ENCODE measurements at places on chromosomes 4 and X. TPM values are rescaled to one million over a fixed set of nuclear protein-coding genes. Genes with fewer than 3 reads are reported as not detected.

- DNase-seq, result no peak
- no peak overlapping the region for H3K4me3 ChIP-seq
- no peaks in the 10 kb centered on the region for H3K4me1 ChIP-seq
- no peaks in the 10 kb centered on the region for H3K27me3 ChIP-seq
- H3K27ac ChIP-seq, result no peak overlapping the region
Observed at GRCh38 chr4:96784336-96784735, 944.4 kb downstream of the PDHA2 start.

GRCh38 chr4:157421365-157421764 lies 200.8 kb downstream of the GRIA2 start:
- H3K4me3 ChIP-seq, result no peak overlapping the region
- no peak overlapping the region for H3K27ac ChIP-seq
- no peaks in the 10 kb centered on the region for H3K36me3 ChIP-seq
- no peaks in the 10 kb centered on the region for H3K4me1 ChIP-seq

GRCh38 chr4:14157262-14157661 lies 529.7 kb upstream of the BOD1L1 start:
- no peak for DNase-seq
- H3K27ac ChIP-seq, result no peak overlapping the region
- H3K27me3 ChIP-seq, result no peaks in the 10 kb centered on the region
- no peaks in the 10 kb centered on the region for H3K4me1 ChIP-seq

DNA sequence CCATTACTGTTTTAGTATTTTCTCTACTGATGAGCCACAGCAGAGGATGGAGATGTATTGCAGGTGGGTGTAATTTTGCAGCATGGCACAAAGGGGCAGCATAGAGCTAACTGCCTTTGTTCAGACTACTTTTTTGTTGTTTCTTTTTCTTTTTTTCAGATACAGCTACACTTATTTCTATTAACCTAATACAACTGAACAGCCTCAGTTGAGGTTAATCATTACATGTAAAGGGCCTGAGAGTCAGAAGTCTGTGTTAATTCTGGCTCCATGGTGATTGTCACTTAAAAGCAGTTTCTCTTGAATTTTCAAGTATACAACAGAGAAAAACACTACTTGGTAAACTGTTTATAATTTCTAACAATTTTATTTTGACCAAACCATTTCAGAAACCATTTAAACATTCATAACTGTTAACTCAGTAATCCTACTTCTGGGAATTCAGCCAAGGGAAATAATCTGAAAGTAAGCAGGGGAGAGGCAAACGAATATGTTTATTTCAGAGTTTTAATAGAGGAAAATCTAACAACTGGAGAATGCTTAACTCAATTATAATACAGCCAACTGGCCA lies 13.9 kb upstream of the PPEF2 start:
- no peak overlapping the region for H3K4me3 ChIP-seq
- H3K4me1 ChIP-seq, result no peaks in the 10 kb centered on the region
- H3K36me3 ChIP-seq, result peaks cover 7% of the 10 kb centered on the region
- H3K27me3 ChIP-seq, result no peaks in the 10 kb centered on the region
- no peak overlapping the region for H3K27ac ChIP-seq

DNA sequence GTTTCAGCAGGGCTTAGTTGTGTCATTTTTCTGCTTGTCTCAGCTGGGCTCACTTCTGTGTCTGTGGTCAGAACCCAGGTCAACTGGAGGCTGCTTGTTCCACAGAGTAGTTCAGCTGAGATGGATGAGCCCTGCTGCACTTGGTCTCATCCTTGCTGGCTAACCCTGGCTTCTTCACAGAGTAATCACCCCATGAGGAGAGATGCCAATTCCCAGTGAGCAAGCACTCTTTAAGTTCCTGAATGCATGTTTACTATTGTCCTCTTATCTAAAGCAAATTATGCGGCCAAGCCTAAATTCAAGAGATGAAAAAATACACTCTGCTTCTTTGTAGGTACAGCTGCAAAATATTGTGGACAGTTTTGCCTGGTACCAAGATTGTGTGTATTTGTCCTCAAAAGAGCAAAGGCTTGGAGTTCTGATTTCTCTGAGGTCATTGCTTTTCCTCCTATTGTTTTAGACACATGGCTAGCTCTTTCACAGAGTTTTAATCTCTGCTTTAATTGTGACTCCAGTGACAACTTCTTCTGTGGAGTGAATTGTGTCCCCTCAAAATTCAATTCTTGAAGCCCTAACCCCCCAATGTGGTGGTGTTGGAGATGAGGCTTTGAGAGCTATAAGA lies 236.6 kb upstream of the ANKRD50 start:
- no peaks in the 10 kb centered on the region for H3K4me1 ChIP-seq
- H3K27me3 ChIP-seq, result no peaks in the 10 kb centered on the region
- no peaks in the 10 kb centered on the region for H3K36me3 ChIP-seq
- DNase-seq, result no peak

DNA sequence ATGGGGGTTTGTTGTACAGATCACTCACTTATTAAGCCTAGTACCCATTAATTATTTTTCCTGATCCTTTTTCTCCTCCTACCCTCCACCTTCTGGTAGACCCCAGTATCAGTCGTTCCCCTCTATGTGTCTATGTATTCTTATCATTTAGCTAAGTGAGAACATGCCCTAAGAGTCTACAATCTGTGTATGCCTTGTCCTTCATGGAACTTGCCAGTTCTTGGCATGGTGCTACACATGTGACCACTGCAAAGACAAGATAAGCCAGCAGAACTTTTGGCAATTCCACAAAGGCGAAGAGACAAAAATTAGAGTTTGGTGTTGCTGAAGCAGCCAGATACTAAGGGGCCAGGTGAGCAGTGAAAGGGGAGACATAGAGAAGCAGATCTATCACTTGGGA lies 101.3 kb downstream of the CORIN start:
- no peak for DNase-seq
- no peak overlapping the region for H3K27ac ChIP-seq
- H3K36me3 ChIP-seq, result no peaks in the 10 kb centered on the region
- H3K4me3 ChIP-seq, result no peak overlapping the region
- H3K27me3 ChIP-seq, result no peaks in the 10 kb centered on the region
- H3K4me1 ChIP-seq, result no peaks in the 10 kb centered on the region

DNA sequence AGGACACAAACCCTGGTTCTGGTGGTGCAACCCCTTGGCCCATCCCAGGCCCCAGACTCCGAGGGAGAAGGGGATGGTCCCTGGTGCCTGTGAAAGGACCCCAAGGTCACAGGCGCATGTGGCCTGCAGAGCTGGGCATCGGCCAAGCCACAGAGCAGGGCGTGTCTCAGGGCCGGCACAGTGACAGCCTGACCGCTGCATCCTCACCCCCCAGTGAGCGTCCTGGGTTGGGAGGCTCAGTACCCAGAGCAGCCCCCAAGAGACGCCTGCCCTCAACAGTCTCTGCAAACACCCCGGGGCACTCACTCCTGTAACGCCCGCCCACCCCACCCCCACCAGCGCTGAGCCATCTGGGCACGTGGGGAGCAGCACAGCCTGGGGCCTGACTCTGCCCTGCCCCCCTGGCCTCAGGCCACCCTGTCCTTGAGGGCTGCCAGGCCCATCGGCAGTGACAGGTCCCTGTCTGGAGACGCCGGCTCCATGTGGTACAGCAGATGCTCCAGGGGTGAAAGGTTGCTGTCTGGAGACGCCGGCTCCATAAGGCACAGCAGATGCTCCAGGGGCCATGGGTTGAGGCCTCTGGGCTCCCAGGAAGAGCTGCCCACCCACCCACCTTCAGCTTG lies 24.5 kb upstream of the CPLX1 start:
- no peak overlapping the region for H3K27ac ChIP-seq
- H3K27me3 ChIP-seq, result no peaks in the 10 kb centered on the region
- no peak overlapping the region for H3K4me3 ChIP-seq
- no peak for DNase-seq
- H3K36me3 ChIP-seq, result peaks cover 34% of the 10 kb centered on the region

DNA sequence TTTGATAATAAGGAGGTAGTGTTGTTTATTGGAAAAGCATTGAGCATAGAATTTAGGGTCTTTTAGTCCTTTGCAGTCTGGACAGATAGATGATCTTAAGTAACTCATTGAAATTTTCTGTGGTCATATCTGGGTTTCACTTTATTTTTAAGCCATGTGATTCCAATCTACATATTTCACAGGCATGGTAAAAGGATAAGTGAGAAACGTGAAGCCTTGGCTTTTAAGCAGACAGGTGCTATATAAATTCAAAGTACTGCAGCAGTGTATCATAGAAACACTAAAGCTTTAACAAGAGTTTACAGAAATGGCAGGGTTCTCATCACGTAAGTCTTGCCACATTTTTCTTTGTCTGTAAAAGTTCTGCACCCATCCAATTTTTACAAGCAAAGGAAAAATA lies 4.9 kb downstream of the PLS3 start:
- H3K36me3 ChIP-seq, result no peaks in the 10 kb centered on the region
- H3K4me3 ChIP-seq, result no peak overlapping the region

DNA sequence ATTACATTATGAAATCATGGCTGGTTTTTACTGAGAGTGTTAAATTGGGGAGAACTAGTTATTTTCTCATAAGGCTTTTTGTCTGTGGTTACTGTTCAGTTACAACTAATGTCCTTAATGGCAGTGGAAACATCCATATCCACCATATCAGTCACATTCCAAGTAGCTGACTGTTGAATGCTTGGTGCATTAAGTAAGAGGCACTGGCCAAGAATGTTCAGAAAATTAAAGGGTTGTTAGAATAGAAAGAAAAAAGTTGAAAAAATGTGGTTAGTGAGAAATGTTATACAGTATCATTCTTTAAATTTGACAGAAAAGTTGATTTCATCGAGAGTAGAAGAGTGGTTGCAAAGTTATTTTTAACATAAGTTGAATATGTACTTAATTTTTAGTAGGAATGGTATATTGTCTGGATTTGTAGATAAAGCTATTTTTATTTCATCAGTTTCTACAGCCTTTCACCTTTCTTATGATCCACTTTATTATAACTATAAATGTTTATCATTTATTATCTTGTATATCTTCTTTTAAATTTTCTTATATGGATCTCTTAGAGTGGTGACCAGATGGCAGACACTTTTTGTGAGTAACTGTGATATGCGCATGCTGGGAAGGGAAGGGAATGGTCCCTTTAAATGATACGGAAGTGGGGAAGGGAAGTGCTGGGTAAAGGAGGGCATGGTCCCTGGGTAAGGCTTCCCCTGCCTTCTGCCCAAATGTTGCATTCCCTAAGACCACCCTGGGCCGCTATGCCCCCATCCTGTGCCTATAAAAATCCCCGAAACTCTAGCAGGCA lies 2407.1 kb downstream of the ARAP2 start:
- no peak overlapping the region for H3K4me3 ChIP-seq
- no peaks in the 10 kb centered on the region for H3K27me3 ChIP-seq
- no peak for DNase-seq
- H3K36me3 ChIP-seq, result no peaks in the 10 kb centered on the region
- no peaks in the 10 kb centered on the region for H3K4me1 ChIP-seq

GRCh38 chr4:121308828-121309227 lies 72.0 kb downstream of the QRFPR start:
- H3K36me3 ChIP-seq, result no peaks in the 10 kb centered on the region
- H3K4me1 ChIP-seq, result no peaks in the 10 kb centered on the region
- DNase-seq, result no peak
- no peaks in the 10 kb centered on the region for H3K27me3 ChIP-seq
- no peak overlapping the region for H3K4me3 ChIP-seq

- no peak overlapping the region for H3K27ac ChIP-seq
- H3K4me3 ChIP-seq, result no peak overlapping the region
- no peaks in the 10 kb centered on the region for H3K4me1 ChIP-seq
- no peaks in the 10 kb centered on the region for H3K36me3 ChIP-seq
Observed at GRCh38 chr4:67052814-67053675, 492.3 kb downstream of the CENPC start.

GRCh38 chr4:184955636-184956035 lies 62.7 kb upstream of the HELT start:
- H3K27me3 ChIP-seq, result peaks cover 18% of the 10 kb centered on the region
- H3K36me3 ChIP-seq, result no peaks in the 10 kb centered on the region
- DNase-seq, result no peak
- no peak overlapping the region for H3K4me3 ChIP-seq
- H3K27ac ChIP-seq, result no peak overlapping the region

- no peak for DNase-seq
- no peak overlapping the region for H3K4me3 ChIP-seq
- H3K27ac ChIP-seq, result no peak overlapping the region
- no peaks in the 10 kb centered on the region for H3K36me3 ChIP-seq
- no peaks in the 10 kb centered on the region for H3K4me1 ChIP-seq
- H3K27me3 ChIP-seq, result no peaks in the 10 kb centered on the region
Observed at GRCh38 chrX:45592101-45592500, 391.4 kb upstream of the DIPK2B start.

DNA sequence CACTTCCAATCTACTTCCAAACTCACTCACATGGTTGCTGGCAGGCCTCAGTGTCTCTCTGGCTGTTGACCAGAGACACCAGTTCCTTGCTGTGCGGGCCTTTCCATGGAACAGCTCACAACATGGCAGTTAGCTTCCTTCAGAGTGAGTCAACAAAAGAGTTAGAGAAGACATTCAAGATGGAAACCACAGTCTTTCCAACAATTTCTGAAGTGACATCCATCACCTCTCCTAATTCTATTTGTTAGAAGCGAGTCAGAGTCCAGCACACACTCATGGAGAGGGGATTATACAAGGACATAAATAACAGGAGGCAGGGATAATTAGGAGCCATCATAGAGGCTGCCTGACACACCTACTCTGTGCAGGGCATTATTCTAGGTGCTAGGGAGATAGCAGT lies 62.5 kb upstream of the TMEM164 start:
- no peaks in the 10 kb centered on the region for H3K4me1 ChIP-seq
- no peaks in the 10 kb centered on the region for H3K27me3 ChIP-seq
- no peak overlapping the region for H3K4me3 ChIP-seq
- no peaks in the 10 kb centered on the region for H3K36me3 ChIP-seq
- no peak for DNase-seq
- no peak overlapping the region for H3K27ac ChIP-seq

GRCh38 chr4:83108101-83108861 lies 6.2 kb downstream of the PLAC8 start:
- H3K36me3 ChIP-seq, result no peaks in the 10 kb centered on the region
- no peak for DNase-seq
- H3K4me1 ChIP-seq, result peaks cover 20% of the 10 kb centered on the region
- H3K4me3 ChIP-seq, result peak overlapping the region; percentile 76

DNA sequence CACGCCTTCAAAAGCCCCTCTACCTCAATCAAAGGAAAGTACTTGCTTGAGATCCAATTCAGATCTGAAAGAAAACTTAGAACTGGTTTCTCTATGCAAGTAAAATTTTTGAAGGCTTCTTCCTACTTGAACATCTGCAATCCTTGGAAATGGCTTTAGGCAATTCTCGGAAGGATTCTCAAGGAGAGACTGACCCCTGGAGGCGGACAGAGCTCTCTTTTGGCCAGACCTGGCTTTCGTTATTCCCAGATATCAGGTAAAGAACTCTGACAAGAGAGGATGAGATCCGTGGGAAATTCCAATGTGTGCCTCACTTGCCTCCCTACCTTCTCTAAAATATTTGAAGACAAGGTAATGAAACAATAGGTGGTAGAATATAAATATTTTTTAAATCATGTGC lies 670.3 kb upstream of the FAM241A start:
- no peak overlapping the region for H3K4me3 ChIP-seq
- H3K4me1 ChIP-seq, result no peaks in the 10 kb centered on the region
- H3K27me3 ChIP-seq, result no peaks in the 10 kb centered on the region
- no peak overlapping the region for H3K27ac ChIP-seq
- DNase-seq, result no peak

GRCh38 chrX:2692221-2693112 lies 1.4 kb downstream of the CD99 start:
- peaks cover 20% of the 10 kb centered on the region for H3K4me1 ChIP-seq
- no peak for DNase-seq
- peak overlapping the region; percentile 65 for H3K4me3 ChIP-seq
- no peaks in the 10 kb centered on the region for H3K27me3 ChIP-seq

Gene ARHGAP24
- 1.8 TPM for total RNA-seq

Gene TEX13D
- total RNA-seq, result not detected

Gene HTRA3
- total RNA-seq, result not detected

Gene PACRGL
- 13.4 TPM for total RNA-seq

Gene SOWAHD
- total RNA-seq, result 2.2 TPM

Gene CXCL5
- total RNA-seq, result not detected

Gene REELD1
- 1.5 TPM for total RNA-seq

Gene LRCH2
- not detected for total RNA-seq

Gene LINC00632
- 2.7 TPM for total RNA-seq

Gene NXF2B
- total RNA-seq, result not detected

Gene TCP11X2
- total RNA-seq, result not detected

Measured in T-cell (primary cell).